Ascending aorta (tissue), 2 donors: ENCODE measurements at places on chromosomes 2 and 18.

DNA sequence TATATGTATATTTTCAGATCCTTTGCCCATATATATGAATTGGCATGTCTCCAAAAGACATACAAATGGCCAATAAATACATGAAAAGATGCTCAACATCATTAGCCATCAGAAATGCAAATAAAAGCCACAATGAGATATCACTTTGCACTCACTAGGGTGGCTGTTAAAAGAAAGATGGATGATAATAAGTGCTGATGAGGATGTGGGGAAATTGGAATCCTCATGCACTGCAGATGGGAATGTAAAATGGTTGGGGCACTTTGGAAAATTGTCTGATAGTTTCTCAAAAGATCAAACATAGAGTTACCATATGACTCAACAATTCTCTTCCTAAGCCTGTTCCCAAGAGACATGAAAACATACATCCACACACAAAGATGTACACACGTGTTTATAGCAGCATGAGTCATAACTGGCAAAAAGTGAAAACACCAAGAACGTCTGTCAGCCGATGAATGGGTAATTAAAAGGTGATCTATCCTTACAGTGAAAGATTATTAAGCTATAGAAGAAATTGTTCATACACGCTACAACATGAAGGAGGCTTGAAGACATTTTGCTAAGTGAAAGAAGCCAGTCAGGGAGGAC lies 19.7 kb downstream of the NGEF start:
- no peak for DNase-seq

DNA sequence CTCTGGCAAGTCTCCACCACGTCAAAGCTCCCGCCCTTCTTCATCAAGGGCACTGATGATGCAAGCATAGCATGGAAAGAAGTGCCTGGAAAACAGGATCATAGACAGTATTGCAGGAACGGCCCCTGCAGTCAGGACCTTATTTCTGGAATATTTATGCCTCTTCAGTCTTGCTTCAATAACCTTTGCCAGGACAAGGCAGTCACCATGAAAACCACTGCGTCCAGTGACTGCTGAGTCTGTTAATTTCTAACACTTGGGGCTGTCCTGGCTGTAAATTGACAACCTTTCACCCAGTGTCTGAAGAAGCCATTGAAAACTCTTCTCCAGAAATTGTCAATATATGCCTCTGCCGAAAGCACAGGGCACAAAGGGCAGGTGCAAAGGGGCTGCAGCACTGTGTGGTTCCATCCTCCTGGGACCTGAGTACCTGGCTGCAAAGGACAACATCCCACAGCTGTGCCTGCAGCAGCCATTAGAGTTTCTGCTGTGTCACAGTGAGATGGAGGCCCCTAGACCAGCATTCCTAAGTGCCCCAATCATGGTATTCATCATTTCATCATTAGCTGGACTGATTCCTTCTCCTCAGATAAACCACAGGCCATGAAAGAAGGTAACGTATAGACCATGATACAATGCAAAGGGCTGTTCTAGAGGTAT lies 819.6 kb downstream of the RNF144A start:
- DNase-seq: no peak

DNA sequence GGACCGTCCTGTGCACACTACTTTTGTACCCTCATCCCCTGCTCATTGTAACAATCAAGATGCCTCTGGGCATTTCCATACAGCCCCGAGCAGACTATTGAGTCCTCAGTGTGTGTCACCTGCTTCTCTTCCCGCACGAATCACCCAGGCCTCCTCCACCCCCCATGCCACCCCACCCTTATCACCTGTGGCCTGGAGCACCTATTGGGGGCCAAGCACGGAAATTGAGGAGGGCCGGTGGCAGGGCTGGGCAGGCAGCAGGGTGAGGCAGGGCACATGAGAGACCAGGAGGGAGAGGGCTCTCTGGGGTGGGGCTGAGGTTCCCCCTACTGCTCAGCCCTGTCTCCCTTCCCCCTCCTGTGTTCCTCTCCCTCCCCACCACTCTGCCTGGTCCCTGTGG lies 4.3 kb upstream of the NIFK start:
- no peak for DNase-seq

DNA sequence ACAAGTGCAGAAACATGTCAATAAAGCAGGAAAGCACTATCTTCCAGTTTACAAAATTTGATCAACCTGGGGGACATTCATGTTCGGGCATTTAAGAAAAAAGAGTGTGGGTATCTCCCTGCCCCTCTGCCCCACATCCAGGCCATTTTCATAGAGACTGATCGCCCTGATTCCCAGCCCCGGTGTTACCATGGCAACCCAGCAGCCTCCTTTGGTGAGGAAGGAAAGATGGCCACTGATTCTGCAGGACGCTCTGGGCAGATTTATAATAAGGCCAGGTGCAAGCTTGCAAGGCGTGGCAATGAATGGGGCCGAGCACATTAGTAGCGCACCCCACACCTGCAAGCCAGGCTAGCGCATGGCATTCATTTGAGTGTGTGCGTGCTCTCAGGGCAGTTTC lies 36.7 kb upstream of the ARL4C start:
- no peak for DNase-seq

GRCh38 chr2:29580223-29580622 lies 341.2 kb downstream of the ALK start:
- no peak for DNase-seq

DNA sequence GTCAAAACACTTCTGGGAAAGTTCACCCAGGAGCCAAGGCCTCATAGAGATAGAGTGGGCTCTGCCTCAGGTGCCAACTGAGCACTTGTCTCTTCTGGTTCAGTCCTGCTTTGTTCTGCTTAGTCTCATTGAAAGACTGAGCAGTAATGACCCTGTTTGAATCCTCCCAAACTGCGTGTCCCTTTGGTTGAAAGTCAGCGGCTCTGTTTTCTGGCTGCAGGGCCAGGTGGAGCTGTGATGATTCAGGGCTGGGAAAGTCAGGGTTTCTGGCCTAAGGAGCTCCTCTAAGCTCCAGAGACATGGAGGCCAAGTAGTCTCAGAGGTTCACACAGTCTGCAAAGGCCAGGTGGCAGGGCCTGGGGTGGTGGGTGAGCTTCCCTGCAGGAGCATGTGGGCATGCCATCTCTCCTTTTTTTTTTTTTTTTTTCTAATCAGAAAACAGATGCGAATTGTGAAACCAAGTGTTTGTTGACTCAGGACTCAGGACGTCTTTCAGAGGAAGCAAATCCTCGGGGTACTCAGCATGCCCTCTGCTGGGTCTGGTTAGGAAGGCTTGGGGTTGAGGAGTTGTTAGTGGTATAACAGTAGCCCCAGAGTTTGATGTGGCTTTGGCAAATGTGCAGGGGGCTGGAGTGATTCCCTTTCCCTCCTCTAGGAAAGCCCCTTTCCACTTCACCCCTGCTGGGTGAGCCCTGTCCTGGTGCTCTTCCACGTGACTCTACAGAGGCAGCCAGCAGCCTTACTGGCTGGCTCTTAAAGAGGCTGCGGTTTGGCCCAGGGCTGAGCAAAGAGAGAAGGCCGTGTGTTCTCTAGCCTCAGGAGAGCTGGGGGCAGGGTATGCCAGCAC lies 38.3 kb downstream of the TMEM17 start:
- no peak for DNase-seq

- DNase-seq: no peak
Observed at GRCh38 chr2:273333-273732, 8.6 kb downstream of the ACP1 start.

GRCh38 chr18:77107292-77107691 lies 25.3 kb downstream of the MBP start:
- DNase-seq: no peak

- DNase-seq: no peak
Observed at GRCh38 chr2:83224591-83225200, 1234.4 kb downstream of the SUCLG1 start.

DNA sequence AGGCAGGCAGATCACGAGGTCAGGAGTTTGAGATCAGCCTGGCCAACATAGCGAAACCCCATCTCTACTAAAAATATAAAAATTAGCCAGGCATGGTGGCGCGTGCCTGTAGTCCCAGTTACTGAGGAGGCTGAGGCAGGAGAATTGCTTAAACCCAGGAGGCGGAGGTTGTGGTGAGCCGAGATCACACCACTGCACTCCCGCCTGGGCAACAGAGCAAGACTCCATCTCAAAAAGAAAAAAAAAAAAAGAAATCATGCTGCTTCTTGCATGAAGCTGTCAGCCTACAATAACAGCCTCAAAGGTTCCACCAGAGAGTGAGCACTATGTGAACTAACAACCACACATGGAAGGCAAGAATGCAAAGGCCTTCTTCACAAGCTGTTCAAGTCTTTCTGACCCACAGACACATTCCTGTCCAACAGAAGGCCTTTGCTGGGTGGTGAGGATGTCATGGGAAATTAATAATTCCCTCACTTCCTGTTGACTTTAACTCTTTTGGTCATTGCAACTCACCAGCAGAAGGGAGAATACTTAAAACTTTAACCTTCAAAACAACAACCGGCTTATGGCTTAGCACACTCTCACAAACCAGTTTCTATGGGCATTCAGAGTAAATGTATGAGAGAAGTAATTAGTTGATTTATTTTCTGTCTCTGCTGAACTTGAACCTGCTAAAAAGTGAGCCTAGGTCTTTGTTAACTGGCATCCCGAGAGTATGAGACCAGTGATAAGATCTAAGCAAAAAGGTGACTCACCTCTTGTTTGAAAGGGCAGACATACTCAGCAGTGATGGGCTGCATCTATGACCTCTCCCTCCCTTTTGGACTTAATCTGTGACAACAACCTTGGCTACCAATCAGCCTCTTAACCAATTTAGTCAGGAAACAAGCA lies 11.8 kb downstream of the PLEKHM3 start:
- DNase-seq: no peak

DNA sequence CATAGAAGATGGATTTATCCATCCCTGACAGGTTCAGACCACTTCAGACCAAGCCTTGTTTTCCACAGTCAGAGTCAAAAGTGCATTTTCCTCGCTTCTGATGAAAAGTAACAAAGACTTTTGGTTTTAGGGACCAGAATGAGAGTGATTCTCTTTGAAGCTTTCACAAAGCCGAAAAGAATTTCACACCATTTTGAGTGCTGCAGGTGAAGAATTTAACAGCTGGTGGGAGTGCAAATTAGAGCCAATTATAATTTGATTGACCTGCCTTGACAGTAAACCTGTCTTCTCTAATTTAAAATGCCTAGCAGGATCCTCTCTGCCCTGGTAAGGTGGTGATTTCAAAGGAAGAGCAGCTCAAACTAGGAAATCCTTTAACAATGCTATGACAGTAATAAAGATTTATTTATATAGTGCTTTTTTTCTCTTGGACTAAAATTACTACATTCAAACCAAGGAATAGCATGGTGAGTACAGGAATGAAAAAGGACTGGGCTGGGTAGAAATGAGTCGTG lies 241.6 kb downstream of the HRH4 start:
- no peak for DNase-seq

- no peak for DNase-seq
Observed at GRCh38 chr2:72035518-72036172, 112.0 kb downstream of the CYP26B1 start.

- DNase-seq: no peak
Observed at GRCh38 chr18:40832362-40832761, 1122.7 kb upstream of the PIK3C3 start.

GRCh38 chr2:55581874-55582547 lies 35.4 kb downstream of the PPP4R3B start:
- no peak for DNase-seq

DNA sequence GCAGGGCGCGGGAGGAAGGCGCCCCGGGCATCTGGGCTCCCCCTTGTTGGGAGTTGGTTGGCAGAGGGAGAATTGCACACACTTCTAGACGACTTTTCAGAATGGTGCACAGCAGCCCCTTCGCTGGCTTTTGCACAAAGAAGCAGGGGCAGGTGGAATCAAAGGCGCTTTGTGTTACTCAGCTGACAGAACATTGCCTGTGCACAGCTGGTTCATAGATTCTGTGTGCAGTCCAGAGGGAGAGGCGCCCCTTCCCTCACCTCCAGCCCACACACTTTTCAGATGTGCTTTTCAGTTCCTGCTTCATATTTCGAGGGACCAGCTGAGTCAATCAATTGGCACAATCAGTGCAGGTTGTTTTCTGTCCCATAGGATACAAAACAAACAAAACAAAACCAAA lies 348.4 kb upstream of the RAB12 start:
- DNase-seq: no peak

DNA sequence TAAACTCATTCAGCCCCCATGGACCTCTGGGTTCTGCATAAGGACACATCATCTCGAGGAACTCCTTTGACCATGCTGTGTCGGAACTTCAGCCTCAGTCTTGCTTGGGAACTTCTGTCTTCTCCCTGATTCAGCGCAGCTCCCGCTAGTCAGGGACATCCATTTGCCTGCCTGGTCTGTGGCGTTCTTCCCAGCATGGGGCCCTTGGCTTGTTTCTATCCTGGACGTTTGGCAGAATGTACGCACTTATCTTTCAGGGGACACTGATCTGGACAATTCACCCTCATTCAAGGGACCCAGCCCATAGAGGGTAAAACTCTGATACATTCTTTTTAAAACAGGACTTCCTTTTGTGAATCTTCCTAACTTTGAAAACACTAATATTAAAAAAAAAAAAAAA lies 75.8 kb upstream of the WIPF1 start:
- DNase-seq: no peak

- no peak for DNase-seq
Observed at GRCh38 chr18:24991141-24992060, 360.6 kb downstream of the ZNF521 start.

DNA sequence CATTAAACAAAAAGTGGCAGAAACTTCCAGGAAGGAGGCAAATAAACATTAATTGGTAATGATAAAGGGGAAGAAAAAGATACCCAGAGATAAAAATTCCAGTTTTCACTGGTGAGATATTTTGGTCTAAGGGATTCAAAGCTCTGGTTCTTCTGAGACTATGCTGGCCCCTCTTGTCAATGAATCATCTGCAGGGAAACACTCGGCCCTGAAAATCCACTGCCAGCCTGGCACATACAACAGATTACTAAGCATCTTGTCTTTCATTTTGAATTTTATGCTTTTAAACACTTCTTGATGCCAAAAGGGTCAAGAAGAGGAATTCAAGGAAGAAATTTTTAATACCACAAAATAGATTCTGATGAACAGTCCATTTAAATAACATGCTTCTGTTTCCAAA lies 1603.8 kb upstream of the ZEB2 start:
- DNase-seq: no peak

GRCh38 chr18:52391810-52392559 lies 52.0 kb downstream of the DCC start:
- DNase-seq: no peak

GRCh38 chr2:196059491-196059960 lies 9.1 kb downstream of the DNAH7 start:
- no peak for DNase-seq

DNA sequence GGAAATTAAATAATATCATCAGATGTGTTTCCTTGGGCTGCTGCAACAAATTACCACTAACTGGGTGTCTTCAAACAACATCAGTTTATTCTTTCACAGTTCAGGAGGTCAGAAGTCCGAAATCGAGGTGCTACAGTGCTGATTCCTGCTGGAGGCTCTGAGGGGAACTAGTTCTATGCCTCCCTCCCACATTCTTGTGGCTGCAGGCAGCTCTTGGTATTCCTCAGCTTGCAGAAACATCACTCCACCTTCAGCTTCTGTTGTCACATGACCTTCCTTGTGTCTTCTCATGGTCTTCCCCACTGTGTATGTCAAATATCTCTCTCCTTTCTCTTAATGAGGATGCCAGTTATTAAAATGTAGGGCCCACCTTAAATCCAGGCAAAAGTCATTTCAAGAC lies 29.3 kb upstream of the DCC start:
- DNase-seq: no peak
